Karpas-422 (cell line): ENCODE measurements at places on chromosomes 16 and 17.

DNA sequence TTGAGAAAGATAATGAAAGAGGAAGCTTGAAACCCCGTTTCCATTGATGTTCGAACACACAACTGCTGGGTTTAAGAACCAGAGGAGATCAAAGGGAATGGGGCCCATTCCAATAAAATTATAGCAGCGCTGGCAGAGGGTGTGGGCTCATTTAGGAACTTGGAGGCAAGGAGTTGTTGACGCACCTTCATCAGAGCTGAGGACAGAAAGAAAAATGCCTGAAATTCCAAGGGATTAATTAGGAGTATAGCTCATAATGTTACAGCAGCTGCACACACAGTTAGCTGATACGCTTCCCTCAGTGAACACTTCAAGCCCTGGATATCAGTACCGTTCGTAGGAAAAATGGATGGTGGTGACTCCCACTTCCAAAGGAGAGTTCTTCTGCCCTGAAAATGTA is 127.2 kb downstream of the AXIN2 start:
- no peak for DNase-seq

DNA sequence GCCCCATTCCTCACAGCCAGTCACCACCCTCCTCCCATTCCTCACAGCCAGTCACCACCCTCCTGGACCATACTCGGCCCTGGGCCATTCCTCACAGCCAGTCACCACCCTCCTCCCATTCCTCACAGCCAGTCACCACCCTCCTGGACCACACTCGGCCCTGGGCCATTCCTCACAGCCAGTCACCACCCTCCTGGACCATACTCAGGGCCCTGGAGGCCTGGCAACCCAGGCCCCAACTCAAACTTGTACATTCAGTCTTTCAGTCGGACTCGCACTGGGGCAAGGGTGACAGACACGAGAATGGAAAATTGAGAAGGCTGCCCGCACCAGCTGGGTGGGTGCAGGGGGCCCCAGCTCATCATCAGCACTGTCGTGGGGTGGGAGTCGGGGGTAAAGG is 30.4 kb upstream of the FOXK2 start:
- no peak for DNase-seq

GRCh38 chr17:79363552-79364275 is 247.1 kb downstream of the RBFOX3 start:
- DNase-seq: no peak

DNA sequence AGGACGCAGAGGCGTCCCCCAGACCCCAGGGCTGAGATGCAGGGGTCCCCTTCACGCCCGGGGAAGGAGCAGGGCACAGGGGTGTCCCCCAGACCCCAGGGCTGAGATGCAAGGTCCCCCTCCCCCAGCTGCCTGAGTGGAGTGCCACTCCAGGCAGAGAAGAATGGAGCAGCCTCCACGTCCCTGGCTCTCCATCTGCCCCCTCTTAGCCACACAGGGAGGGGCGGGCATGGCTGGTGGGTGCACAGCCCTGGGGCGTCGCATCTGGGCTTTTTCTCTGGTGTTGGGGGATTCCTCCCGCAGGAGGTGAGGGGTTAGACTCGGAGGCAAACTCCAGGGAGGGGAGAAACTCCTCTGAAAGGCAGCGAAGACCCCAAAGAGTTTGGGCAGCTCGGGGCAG is 17.5 kb downstream of the CIBAR2 start:
- DNase-seq: no peak

GRCh38 chr17:49577963-49578362 is 2.3 kb downstream of the NXPH3 start:
- no peak for DNase-seq

DNA sequence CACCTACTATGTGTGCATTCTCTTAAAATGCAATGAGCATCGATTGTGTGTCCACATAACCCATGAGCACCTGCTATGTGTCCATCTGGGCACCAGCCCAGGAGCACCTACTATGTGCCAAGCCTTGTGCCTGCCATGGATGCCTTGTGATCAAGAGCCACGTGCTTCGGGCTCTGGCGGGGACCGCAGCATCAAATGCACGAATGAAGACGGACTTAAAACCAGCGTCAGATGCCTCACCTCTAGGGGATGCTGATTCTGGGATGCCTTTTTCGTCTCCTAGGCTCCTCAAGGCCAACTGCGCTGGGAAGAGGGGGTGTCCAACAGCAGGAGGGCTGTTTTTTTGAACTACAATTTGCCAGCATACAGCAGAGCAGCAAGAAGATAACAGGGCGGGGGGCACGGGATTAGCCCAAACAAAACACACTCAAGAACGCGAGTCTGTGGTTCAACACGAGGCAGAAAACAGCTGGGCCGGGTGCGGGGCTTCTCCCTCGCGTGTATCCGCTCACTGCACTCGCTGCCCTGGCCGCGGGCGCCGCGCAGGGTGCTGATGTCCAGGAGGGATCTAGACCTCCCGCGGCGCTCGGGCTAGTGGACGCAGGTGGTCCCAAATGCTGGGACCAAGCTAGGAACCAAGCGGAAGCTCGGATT is 1.2 kb upstream of the GLIS2 start:
- peak; percentile 69 for DNase-seq

GRCh38 chr16:72044296-72044695 is 10.0 kb upstream of the HP start:
- no peak for DNase-seq

DNA sequence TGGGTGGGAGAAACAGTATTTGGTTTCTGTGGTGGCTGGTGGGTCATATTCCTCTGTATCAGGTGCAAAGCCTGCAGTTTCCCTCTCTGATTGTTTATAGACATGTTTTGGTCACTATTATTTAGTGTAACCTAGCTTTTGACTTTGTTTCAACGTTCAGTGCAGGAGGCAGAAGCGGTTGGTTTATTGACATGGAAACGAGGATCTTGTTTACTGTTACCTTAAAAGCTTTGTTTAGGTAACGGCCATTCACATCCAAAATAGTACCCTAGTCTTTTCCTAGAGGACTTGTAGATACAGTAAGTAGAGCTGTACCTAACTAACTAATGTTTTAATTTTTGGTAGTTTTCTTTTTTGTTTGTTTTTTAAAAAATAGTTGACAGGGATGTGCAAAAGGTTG is 3.5 kb downstream of the MSI2 start:
- no peak for DNase-seq

DNA sequence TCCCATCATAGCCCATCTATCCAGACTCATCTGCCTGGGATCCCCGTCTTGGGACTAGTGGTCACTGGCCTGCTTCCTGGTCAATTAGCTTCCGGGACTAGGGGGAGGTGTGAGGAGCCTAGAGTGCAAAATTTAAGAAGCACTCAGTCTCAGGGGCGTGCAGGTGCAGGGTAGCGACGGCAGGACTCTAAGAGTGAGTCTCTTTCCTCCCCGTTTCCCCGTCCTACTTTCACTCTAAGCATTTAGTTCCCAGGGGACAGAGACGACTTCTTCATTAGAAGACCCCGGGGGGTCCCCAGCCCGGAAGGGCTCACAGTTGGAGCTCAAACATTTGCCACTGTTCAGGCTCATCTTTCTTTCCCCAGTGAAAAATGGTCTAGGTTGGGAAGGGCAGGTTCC is 677 bp upstream of the ZNHIT3 start:
- peak; percentile 69 for DNase-seq

DNA sequence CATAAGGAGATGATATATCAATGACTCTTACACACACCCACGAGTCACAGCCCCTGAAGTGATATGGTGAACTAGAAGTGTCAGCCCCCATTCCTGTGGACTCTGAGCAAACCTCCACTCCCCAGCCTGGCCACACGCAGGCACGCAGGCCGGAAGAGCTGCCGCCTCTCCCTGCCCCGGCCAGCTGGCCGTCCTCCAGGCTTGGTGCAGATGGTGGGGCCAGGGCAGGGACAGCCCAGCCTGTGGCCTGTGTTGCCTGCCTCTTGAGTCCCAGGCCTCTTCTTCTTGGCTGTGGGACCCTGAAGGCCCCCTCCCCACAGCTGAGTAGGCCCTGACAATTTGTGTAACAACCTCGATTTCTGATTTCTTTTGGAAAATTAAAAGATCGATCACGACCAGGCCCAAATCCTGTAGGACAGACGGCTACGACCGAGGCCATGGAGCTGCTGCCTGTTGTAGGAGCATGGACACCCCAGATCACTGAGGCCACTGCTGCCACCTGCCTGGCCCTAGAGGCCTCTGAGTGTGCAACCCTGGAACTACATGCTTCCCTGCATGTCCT is 10.0 kb upstream of the MPRIP start:
- DNase-seq: no peak
